Stimulated activated CD4-positive, alpha-beta T cell treated with anti-CD3 and anti-CD28 coated beads, Interleukin-4, amount 100 ng/mL, for 24 hours (primary cell): ENCODE measurements at places on chromosomes 11 and 22.

- DNase-seq, result no peak
Observed at GRCh38 chr11:27212248-27212780, 150.7 kb downstream of the CCDC34 start.

DNA sequence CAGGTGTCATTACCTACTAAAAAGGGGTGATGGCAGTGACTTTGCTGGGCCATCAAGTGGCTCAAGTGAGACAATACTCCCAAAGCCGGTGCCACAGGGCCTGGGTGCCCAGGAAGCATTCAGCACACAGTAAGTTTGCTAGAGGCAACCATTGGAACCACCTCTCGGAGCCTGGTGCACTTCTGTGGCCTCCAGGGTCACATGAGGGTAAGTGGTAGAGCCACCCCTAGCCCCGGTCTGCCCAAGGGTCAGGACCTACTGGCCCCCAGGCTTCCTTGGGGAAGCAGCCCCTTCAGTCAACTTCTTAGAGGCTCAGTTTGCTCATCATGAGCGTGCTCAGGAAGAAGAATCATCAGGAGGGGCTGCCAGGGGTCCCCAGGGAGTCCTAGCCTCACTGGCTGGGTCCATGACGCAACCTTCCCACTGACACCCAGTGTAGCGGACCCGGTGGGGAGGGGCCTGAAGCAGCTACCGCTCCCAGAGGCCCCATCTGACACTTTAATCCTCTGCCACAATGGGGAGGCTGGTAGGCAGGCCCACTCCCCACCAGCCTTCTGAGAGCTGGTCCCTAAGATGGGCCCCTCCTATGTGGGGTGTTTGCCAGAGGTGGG, 17.5 kb upstream of the RASL10A start:
- no peak for DNase-seq

- no peak for DNase-seq
Observed at GRCh38 chr11:833849-834311, 1.1 kb downstream of the CD151 start.

- DNase-seq, result no peak
Observed at GRCh38 chr22:48800886-48801607, 1026.6 kb downstream of the BRD1 start.
